ENCODE measurements at places on chromosomes 5 and 9.

DNA sequence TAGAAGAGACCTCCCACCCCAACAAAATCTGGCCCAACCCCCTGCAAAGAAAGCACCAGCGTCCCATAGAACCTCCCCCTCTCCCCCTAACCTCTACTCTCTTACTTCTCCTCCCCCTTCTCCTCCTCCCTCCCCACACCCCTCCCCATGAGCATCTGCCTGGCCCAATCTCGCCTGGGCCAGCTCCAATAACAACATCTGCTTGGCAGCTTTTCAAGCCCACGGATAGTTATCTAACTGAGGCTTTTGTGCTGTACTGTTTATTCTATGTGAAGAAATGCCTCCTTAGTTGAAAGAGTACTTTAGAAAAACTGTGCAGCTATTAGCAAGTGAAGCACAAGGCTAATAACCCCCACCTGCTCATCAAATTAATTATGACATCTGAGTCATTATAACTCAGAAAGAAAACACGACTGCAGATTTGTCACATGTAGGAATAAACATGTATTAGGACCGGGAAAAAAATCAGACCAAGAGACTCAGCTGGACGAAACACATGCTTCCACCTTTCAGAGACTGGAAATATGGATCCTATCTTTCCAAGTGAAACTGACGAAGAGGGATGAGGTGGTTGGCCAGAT lies 42.8 kb downstream of the NFIB start:
- DNase-seq: no peak

DNA sequence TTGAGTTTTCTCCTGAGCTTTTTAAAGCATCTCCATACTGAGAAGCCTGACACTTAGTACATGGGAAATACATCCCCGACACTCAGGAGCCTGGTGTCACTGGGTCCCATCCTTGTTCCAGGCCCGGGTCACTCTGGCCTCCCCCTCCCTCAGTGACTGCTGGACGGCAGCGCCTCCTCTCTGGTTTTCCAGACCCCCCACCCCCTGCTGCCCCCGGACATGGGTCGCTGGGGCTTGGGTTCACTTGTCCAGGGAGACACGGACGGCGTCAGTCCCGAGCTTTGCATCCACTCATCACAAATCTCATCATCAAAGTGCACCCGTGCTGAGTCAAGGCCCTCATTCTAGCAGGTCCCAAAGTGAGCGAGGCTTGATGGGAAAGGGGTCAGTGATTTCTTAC lies 243.0 kb downstream of the IRX2 start:
- DNase-seq: no peak

- DNase-seq: no peak
Observed at GRCh38 chr5:24777392-24777791, 132.6 kb upstream of the CDH10 start.

DNA sequence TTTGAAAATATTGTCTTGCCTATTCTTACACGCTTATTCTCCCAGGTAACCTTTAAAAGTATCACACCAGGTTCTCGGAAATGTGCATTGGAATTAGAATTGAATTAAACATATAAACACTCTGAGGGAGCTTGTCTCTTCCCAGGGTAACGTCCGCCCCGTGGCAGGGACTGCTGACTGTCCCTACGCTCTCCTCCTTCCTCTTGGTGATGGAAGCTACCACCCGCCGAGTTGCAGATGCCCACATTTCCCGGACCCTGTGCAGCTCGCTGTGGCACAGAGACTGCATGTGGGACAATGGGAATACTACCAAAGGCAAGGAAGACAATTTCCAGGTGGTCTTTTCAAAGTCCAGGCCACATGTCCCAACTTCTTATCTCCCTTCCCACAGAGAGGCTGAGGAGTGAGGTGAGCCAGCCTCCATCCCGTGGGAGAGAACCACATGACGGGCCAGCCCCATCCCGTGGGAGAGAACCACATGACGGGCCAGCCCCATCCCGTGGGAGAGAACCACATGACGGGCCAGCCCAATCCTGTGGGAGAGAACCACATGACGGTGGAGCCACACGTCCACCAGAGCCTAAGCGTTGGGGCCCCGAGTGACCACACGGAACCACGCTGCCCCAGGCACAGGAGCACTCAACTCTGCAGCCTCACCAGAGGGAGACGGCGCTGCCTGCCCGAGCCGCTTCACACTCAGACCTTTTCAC lies 249.4 kb upstream of the IRX1 start:
- DNase-seq: no peak

DNA sequence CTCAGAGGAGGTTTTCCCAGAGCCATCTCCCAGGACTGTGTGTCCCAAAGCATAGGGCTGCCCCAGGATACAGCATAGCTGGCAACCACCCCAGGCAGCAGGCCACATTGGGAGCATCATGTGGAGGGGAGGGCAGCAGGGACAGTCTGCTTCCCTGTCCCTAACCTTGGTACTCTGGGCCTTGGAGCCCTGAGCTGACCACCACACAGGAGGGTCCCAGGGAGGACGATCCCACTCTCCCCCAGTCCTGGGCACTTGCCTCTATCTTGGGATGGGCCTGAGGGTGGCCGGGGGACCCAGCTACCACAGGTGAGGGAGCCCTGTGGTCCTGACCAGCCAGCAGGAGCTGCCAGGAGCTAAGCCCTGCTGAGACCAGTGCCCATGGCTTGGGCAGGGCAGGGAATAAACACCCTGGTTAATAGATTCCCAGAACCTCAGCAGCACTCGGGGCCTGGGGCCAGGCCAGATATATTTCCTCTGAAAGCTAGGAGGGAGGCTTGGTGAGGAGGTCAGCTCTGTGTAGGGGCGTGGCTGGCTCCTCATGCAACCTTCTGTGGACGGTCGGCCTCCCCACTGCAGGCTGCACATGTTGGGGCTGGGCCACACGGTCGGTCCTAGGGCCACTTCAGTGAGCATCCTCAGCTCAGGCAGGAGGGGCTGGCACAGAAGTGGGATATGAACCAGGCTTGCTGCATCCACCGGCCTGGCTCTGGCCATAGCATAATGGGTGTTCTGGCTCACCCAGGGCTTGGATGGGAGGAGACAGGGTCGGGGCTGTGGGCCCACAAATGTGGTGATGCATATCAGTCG lies 4.2 kb downstream of the NINJ1 start:
- DNase-seq: no peak

- DNase-seq: no peak
Observed at GRCh38 chr9:105822814-105823213, 128.5 kb downstream of the TMEM38B start.

DNA sequence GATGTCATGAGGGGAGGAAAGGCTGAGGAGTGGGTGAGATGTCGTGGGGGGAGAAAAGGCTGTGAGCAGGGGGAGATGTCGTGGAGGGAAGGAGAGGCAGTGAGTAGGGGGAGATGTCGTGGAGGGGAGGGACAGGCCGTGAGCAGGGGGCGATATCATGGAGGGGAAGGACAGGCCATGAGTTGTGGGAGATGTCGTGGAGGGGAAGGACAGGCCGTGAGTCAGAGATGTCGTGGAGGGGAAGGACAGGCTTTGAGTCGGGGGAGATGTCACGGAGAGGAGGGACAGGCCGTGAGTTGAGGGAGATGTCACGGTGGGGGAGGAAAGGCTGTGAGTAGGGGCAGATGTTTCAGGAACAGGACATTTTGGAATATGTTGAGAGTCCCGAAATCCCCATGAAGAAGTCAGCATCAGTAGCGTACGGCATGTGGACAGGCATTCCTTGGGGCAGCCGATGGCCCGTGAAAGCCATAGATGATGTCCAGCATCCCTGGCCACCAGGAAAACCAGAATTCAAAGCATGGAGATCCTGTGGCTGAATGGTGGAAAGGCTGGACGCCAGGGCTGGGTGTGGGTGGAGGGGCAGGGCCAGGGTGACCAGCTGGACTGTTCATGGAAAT lies 8.3 kb upstream of the SLC6A19 start:
- no peak for DNase-seq

- no peak for DNase-seq
Observed at GRCh38 chr5:126195410-126196100, 227.7 kb upstream of the GRAMD2B start.

DNA sequence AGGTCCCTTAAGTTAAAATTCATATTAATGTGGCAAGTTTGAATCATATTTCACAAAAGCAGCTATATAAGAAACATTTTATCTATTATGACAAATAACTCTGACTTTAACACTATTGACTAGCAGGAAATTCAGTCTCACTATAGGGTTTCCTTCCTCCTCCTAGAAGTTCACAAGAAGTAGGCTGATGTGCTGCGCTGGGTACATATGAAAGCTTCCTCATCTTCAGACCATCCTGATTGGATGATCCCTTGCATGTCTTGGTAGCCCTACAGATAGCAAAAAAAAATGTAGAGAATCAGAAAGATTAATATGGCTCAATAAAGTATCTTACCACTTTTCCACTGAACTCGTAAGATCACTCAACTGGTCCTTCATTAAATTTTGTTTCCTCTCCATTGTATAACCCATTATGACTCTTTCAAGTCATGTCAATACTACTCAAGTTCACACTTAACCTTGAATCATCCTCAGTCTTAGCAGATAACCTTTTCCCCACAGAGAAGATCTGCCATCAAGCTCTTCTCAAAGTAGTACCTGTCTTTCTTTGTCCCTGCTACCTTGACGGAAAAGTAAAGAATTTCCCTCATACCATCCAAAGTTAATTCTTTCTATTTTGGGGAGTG lies 11.5 kb upstream of the PSIP1 start:
- no peak for DNase-seq

DNA sequence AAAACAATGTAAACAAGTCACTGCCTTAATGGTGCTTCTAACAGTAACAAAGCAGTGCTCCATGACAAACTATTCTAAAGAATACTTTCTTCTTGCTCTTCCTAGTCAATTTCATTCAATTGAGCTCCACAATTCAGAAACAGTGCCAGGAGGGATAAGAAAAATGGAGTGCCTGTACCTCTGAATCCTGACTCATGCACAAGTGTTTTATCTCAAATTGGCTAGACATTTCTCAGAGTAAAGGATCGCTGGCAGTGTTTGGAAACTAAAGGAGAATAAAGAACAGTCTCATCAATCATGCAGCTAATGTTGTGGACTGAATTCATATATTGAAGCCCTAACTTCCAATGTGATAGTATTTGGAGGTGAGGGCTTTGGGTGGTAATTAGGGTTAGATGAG lies 27.6 kb downstream of the SLC25A51 start:
- no peak for DNase-seq

- DNase-seq: no peak
Observed at GRCh38 chr5:155953335-155953734, 373.6 kb upstream of the SGCD start.

GRCh38 chr9:90858457-90858901 lies 56.9 kb downstream of the SYK start:
- DNase-seq: no peak

GRCh38 chr5:375921-376798 lies 54.6 kb downstream of the AHRR start:
- DNase-seq: no peak

- no peak for DNase-seq
Observed at GRCh38 chr9:81116340-81117137, 572.8 kb downstream of the TLE1 start.

DNA sequence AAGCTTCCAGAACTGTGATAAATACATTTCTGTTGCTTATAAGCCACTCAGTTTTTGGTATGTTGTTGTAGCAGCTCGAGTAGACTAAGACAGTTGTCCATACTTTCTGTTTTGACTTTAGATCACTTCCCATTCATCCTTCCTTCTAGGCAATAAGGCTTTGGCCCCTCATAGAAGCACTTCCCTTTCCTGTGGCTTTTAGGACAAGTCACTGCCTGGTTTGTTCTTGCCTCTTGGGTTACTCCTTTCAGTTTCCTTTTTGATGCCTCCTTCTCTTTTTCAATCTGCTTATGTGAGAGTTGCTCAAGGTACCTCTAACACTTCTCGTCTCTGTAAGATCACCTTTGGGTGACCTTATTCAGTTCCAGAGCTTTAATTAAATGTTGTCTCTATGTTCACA lies 72.4 kb upstream of the NTRK2 start:
- DNase-seq: no peak

DNA sequence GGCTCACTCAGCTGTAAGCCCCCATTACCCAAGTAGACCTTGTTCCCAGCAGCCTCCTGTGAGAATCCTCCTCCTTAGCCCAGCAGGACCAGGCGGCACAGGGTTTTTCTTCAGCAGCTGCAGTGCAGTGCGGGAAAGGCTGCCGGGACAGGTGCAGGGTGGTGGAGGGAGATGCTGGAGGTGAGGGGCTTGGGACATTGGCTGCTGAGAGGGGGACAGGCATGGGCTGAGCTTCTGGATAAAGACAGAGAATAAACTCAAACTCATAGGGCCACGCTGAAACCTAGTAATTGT lies 174.7 kb downstream of the CACNA1B start:
- DNase-seq: no peak

DNA sequence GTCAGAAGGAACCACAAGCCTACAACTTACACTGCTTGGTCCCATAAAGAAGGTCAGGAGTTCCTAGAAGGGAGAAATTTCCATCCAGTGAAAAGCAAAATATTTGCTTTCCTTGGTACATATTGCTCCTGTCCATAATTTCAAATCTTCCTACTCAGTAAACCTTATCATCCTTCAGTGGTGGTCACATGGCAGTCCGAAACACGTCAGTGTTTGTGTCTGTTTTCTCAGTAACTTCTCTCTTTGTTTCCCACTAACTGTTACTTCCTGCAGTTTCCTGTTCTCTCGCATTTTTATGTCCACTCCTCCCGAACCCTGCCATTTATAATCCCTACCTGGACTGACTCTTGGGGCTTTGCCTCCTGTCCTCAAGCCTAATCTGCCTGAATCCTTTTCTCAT lies 129.1 kb downstream of the FANCC start:
- DNase-seq: no peak

DNA sequence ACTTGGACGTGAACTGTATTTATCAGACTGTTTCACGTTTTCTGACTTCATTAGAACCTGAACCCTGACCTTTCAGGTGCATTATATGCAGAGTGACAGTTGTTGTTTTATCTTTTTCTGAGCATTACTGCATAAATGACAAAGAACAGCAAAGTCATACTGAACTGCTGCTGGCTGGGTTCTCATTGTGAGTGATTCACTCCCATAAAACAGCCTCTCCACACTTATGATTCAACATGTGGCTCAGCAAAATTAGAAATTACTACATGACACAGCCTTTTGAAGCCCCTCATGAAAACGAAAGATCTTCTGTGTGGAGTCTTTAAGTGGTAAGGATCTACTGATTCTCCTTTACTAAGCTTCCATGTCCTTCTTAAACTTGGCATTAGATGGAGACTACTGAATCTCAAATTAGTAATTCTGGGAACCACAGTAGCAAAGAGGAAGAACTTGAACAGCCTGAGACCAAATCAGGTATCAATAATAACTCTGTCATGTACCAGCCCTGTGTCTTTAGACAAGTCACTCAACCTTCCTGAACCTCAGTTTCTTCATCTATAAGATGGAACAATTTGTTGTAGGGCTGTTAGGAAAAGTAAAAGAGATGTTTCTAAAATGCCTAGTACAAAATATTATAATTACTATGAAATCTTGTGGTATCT lies 172.3 kb upstream of the GNA14 start:
- no peak for DNase-seq

GRCh38 chr5:54302267-54302687 lies 8.1 kb downstream of the ARL15 start:
- DNase-seq: no peak

GRCh38 chr5:45105491-45105994 lies 296.8 kb downstream of the MRPS30 start:
- DNase-seq: no peak

GRCh38 chr5:62460578-62460983 lies 48.0 kb downstream of the IPO11 start:
- DNase-seq: no peak
